Fibroblast of lung (primary cell): ENCODE measurements at places on chromosomes 4 and X. TPM values are rescaled to one million over a fixed set of nuclear protein-coding genes. Genes with fewer than 3 reads are reported as not detected.
A peak's percentile ranks its signal among the peaks of the same experiment; 100 is the strongest.

TIGD4 gene
- total RNA-seq: under 0.01 TPM in 2 replicates

- DNase-seq: peak; percentile 48
- no peaks in the 10 kb centered on the region for H3K27me3 ChIP-seq
These were observed at the start of gene ANK2 for GRCh38 chr4:113049421-113050370. ANK2 (plus strand) TSS chr4:113049653; CDS start chr4:113049729, 76 bp downstream.

SPANXB1 gene
- not detected in 2 replicates for total RNA-seq

DNA sequence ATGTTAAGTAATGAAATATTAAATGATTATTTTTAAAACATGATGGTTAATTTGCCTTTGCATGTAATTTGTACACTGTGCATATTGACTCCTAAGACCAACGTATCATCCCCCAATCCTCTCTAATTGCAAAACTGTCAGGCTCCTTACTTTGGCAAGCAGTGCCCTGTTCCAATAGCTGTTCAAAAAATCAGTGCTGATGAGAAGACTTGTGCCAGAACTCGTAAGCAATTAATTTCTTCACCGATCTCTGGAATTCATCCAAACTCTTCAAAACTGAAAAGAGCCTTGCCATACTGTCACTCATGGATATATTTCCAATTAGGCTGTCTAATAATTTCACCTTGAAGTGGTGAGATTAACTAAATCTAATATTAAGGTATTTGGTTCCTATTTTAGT lies 493.9 kb upstream of the NDST4 start:
- H3K27me3 ChIP-seq: no peaks in the 10 kb centered on the region
- no peak for DNase-seq
- no peak overlapping the region for H3K4me3 ChIP-seq
- no peaks in the 10 kb centered on the region for H3K36me3 ChIP-seq
- H3K27ac ChIP-seq: no peak overlapping the region

SORCS2 gene
- 0.17 and 0.26 TPM in 2 replicates for total RNA-seq

IL2 gene
- not detected in 2 replicates for total RNA-seq

RRH gene
- total RNA-seq: under 0.01 TPM in 2 replicates

GRCh38 chrX:100928660-100929613 lies at the start of gene XKRX:
XKRX (minus strand) TSS chrX:100928917; CDS start chrX:100928304, 613 bp downstream.
- H3K36me3 ChIP-seq: no peaks in the 10 kb centered on the region
- H3K27ac ChIP-seq: no peak within 1 kb of the TSS
- H3K4me1 ChIP-seq: no peaks in the 10 kb centered on the region
- H3K4me3 ChIP-seq: peak within 1 kb of the TSS; percentile 36
- DNase-seq: peak; percentile 18

- H3K27ac ChIP-seq: no peak overlapping the region
- no peaks in the 10 kb centered on the region for H3K27me3 ChIP-seq
- DNase-seq: peak; percentile 57
- H3K36me3 ChIP-seq: no peaks in the 10 kb centered on the region
These were observed 89.6 kb upstream of the PRPS2 start for GRCh38 chrX:12701628-12702027.

RNF150 gene
- 0.51 and 0.66 TPM in 2 replicates for total RNA-seq

DNA sequence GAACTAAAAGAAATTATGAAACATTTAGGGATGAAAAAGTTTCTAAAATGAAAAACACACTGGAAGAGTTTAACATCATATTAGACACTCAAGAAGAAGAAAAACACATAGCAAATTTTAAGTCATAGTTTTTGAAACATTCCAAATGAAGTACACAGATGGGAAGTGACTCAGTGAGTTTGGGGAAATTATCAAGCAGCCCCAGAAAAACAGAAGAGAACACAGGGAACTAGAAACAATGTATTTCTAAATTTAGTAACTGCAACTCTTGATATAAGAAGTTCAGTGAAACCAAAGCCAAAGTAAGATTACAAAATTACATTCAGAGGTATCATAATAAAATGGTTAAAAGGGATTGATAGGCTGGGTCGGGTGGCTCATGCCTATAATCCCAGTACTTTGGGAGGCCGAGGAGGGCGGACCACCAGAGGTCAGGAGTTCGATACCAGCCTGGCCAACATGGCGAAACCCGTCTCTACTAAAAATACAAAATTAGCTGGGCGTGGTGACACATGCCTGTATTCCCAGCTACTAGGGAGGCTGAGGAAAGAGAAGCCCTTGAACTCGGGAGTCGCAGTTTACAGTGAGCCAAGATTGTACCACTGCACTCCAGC lies 461.2 kb downstream of the KCTD8 start:
- no peaks in the 10 kb centered on the region for H3K27me3 ChIP-seq
- no peak for DNase-seq
- H3K36me3 ChIP-seq: no peaks in the 10 kb centered on the region
- no peak overlapping the region for H3K27ac ChIP-seq

GRCh38 chr4:186557061-186557460 lies 1.7 kb upstream of the MTNR1A start:
- no peak overlapping the region for H3K4me3 ChIP-seq
- DNase-seq: no peak
- H3K27ac ChIP-seq: no peak overlapping the region
- no peaks in the 10 kb centered on the region for H3K27me3 ChIP-seq

- H3K27me3 ChIP-seq: no peaks in the 10 kb centered on the region
- DNase-seq: peak; percentile 40
- no peaks in the 10 kb centered on the region for H3K36me3 ChIP-seq
- H3K4me3 ChIP-seq: no peak overlapping the region
- no peaks in the 10 kb centered on the region for H3K4me1 ChIP-seq
- no peak overlapping the region for H3K27ac ChIP-seq
These were observed 133.1 kb downstream of the AKAP4 start for GRCh38 chrX:50067435-50068284.

MAP3K15 gene
- total RNA-seq: under 0.01 TPM in 2 replicates

- no peaks in the 10 kb centered on the region for H3K27me3 ChIP-seq
- DNase-seq: peak; percentile 93
- no peak overlapping the region for H3K4me3 ChIP-seq
These were observed 20.3 kb upstream of the FAM9C start for GRCh38 chrX:13064599-13065143.

GRCh38 chrX:111348429-111348828 lies 63.6 kb downstream of the DCX start:
- no peaks in the 10 kb centered on the region for H3K36me3 ChIP-seq
- H3K4me3 ChIP-seq: no peak overlapping the region
- no peaks in the 10 kb centered on the region for H3K4me1 ChIP-seq
- no peaks in the 10 kb centered on the region for H3K27me3 ChIP-seq
- no peak for DNase-seq
- H3K27ac ChIP-seq: no peak overlapping the region

CCNG2 gene
- total RNA-seq: 20.1 and 21.6 TPM in 2 replicates
